ENCODE measurements at places on chromosomes 11 and 22. TPM values are rescaled to one million over a fixed set of nuclear protein-coding genes. Genes with fewer than 3 reads are reported as not detected.

C11orf16 gene
- total RNA-seq = not detected

TRIM48 gene
- not detected for total RNA-seq

PDXP gene
- 23.1 TPM for total RNA-seq

TCN2 gene
- total RNA-seq = 16.3 TPM

PTPRCAP gene
- 6.9 TPM for total RNA-seq
